ENCODE measurements at places on chromosomes 16 and 17.

- DNase-seq: peak; percentile 80
Observed at GRCh38 chr16:19898924-19899604, 14.4 kb upstream of the GPRC5B start.

GRCh38 chr17:13475574-13476223 is 126.0 kb downstream of the HS3ST3A1 start:
- DNase-seq: no peak

- peak; percentile 50 for DNase-seq
Observed at GRCh38 chr16:85169333-85170065, 57.2 kb upstream of the CIBAR2 start.

DNA sequence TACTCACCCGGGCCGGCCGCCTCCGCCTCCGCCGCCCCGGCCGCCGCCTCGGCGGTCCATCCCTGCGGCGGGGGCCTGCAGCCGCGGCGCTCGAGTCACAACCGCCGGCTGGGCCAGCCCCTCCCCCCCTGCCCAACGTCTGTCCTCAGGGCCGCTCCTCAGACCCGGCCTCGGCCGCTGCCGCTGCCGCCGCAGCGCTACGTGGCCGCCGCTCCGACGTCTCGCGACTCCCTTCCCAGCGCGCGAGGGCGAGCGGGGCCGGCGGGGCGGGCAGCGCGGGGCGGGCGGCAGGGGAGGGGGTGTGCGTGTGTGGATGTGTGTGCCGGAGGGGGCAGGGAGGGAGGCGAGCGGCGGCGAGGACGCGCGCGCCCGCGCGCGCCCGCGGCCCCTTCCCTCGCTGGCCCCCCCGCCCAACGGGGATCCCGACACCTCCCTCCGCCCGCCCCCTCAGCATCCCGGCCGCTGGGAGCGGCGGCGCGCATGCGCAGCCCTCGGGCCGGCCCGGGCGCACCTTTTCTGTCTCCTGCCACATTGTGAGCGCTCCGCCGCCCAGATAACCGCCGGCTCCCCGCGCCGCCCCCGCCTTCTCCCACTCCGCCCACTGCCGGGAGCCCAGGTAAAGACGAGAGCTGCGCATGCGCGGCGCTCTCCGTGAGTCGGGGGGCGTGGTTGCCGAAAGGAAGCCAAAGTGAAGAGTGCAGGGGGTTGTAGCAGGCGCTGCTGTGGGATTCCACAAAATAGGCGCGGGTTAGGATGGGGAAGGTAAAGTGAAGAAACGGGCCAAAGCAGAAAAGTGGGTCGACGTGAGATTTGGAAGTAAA is at the start of gene ZNF652:
ZNF652 (minus strand) TSS at position 349 of the 821 bp plus-strand sequence. CDS start 44,525 bp downstream, outside the sequence.
- peak; percentile 80 for DNase-seq

DNA sequence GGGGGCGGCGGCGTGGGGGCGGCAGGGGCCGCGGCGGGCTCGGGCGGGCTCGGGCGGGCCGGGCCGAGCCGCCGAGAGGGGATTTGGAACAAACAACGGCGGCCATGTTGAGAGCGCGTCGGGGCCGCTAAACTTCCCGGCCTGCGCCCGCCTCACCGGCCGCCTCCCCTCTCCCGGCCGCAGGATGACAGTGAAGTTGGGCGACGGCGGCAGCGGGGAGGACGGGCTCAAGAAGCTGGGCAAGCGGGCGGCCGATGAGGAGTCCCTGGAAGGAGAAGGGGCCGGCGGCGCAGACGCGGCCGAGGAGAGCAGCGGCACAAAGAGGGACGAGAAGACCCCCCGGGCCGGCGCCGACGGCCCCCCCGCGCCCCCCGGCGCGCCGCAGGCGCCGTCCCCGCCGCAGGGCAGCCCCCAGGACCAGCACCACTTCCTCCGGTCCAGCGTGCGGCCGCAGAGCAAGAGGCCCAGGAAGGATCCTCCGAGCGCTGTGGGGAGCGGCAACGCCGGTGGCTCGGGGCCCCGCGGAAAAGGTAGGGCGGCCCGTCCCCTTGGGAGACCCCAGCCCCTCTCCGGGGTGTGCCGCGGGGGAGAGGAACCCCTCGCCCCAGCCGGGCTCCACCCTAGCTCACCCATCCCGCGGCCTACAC is 2.4 kb downstream of the CRAMP1 start:
- peak; percentile 40 for DNase-seq

- peak; percentile 40 for DNase-seq
Observed at GRCh38 chr16:85302018-85302847, 190.0 kb upstream of the CIBAR2 start.

DNA sequence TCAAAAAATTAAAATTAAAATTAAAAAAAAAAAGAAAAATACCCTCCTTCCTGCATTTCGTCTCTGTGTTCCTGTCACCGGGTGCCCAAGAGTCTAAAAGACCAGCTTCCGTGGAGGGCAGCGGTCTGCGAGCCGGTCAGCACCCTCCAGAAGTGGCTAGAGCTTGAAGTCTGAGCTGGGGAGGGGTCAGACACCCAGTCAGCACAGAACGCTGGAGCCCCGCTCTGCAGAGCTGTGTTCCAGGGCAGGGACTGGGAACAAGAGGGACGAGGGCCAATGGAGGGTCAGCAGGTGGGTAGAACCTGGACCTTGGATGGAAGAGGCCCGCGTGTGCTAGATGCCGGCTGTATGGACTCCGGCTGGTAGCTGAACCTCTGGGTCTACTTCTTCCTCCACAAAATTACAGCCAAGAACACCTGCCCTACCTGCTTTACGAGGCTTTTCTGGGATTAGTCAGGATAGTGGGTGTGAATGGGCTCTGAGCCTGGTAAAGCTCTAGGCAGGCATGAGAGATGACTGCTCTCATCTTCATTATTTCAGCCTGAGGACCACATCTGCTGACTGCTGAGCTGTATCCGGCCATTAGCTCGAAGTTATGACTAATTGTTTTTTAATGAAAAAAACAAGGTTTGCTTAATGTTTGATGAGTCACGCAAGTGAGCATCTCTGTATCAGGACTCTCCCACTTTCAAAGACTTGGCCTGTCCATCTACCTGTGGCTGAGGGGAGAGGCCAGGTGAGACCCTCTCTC is 5.9 kb downstream of the TRPV1 start:
- peak; percentile 74 for DNase-seq

- DNase-seq: no peak
Observed at GRCh38 chr17:68790931-68791330, 164.3 kb downstream of the ABCA8 start.

- DNase-seq: no peak
Observed at GRCh38 chr17:12958786-12959185, 59.0 kb downstream of the ELAC2 start.

Measured in choroid plexus epithelial cell (primary cell).